ENCODE measurements at places on chromosomes 4 and X.

GRCh38 chr4:27007507-27007906, 146.9 kb downstream of the STIM2 start:
- no peak for DNase-seq

- DNase-seq: peak; percentile 56
Observed at GRCh38 chr4:81052119-81053068, 21.9 kb downstream of the BMP3 start.

- no peak for DNase-seq
Observed at GRCh38 chr4:142718981-142719380, 127.1 kb downstream of the INPP4B start.

- DNase-seq: no peak
Observed at GRCh38 chr4:5905714-5906113, 12.8 kb upstream of the CRMP1 start.

DNA sequence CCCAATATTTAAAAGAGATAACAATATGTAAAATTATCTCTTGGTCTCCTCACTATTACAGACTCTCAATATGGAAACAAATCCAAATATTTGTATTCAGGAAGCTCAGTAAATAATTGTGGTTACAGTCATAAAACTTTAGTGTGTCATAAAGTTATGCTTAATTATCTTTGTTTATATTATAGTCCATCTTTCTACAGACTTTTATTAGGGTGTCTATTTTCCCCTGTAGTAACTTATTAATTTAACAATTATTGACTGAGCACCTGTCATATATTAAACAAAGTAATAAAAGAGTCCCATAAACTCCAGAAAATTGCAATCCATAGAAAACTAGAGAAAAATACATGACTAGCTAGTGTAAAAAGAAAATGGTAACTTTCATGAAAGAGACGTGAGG, 61.6 kb upstream of the GPM6A start:
- no peak for DNase-seq

- no peak for DNase-seq
Observed at GRCh38 chr4:163492951-163493504, 1.5 kb upstream of the TMA16 start.

GRCh38 chr4:82811392-82811791, 12.8 kb upstream of the SCD5 start:
- no peak for DNase-seq

DNA sequence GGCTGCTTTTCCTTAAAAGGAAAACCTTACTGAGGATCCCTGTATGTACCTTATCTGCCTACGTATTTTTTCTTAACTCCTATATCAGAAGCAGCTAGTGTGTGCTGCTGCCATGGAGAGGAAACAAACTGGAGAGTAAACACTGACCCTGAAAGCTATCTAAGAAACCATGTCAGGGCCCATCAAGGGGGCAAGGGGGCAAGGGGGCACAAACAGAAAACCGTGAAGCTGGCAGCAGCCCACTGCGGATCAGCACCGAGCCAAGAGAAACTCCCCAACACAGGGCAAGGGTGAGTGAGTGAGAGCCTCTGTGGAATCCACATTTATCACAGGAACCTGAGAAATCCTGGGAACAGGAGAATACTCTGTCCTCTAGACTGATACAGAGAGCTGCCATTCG, 1204.2 kb downstream of the PCDH18 start:
- no peak for DNase-seq

GRCh38 chr4:106039796-106040195, 144.5 kb downstream of the NPNT start:
- no peak for DNase-seq

GRCh38 chrX:1545776-1546408, 8.9 kb upstream of the P2RY8 start:
- DNase-seq: no peak

- DNase-seq: no peak
Observed at GRCh38 chr4:116870686-116871085, 214.7 kb downstream of the TRAM1L1 start.

GRCh38 chrX:113741744-113742143, 842.1 kb upstream of the HTR2C start:
- no peak for DNase-seq

GRCh38 chr4:122625156-122625555, 4.3 kb upstream of the IL21 start:
- DNase-seq: no peak

DNA sequence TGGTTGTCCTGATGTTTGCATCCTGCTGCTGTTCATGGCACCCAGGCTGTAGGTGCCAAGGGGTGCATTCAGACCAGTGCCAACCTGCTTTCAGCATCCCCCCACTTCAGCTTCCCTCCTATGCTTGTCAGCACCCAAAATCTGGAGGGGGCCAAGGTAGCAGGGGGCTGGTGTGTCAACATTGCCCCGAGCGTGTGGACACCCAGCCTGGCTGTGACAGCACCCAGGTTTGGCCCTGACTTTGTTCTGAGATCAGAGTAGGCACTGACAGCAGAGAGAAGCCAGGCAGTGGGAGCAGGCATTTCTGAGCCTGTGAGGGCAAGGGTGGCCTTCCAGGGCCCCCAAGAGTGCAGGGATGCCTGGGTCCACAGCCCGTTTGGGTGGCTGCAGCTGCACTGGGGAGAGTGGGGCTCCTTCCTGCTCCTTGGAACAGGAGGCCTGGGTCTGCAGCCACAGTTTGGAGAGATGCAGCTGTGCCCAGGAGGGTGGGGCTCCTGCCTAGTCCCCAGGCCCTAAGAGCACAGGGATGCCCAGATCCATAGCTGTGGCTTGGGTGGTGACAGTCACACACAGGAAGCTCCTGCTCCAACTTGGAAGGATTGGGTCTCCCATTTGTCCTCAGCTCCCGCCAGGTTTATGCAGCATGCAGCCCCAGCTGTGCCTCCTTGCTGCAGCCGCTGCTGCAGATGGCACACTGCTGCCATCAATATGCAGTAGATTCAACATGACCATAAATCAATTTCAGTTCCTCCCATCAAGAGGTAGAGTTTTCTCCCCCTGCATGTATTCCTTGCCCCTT, 12.3 kb upstream of the PPM1K start:
- DNase-seq: no peak

DNA sequence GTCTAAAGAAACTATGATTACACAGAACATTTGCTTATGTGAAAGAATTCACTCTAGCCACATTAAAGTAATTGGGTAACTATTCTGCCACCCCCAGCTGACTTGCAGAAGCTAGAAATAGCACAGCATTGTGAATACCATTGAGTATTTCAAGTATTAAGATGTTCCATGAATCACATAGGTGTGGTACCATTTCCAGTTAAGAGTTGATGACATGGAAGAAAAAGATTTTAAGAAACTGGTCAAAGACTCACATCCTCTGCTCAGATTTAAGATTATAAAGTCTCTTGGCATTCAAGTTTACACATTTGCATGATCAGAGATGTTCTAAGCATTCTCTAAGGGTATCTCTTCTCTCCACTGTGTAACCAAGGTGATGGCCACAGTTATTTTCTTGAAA, 287.5 kb downstream of the CAMK2D start:
- DNase-seq: no peak

GRCh38 chr4:123443401-123444289, 47.0 kb downstream of the SPRY1 start:
- peak; percentile 50 for DNase-seq

GRCh38 chr4:92636038-92636806, 332.5 kb downstream of the GRID2 start:
- no peak for DNase-seq

- no peak for DNase-seq
Observed at GRCh38 chr4:113574636-113575103, 186.9 kb downstream of the CAMK2D start.

- no peak for DNase-seq
Observed at GRCh38 chr4:21113496-21114223, 413.4 kb downstream of the PACRGL start.

GRCh38 chr4:41297832-41298231, 41.1 kb downstream of the UCHL1 start:
- no peak for DNase-seq

GRCh38 chr4:177974461-177974860, 532.2 kb upstream of the AGA start:
- no peak for DNase-seq

DNA sequence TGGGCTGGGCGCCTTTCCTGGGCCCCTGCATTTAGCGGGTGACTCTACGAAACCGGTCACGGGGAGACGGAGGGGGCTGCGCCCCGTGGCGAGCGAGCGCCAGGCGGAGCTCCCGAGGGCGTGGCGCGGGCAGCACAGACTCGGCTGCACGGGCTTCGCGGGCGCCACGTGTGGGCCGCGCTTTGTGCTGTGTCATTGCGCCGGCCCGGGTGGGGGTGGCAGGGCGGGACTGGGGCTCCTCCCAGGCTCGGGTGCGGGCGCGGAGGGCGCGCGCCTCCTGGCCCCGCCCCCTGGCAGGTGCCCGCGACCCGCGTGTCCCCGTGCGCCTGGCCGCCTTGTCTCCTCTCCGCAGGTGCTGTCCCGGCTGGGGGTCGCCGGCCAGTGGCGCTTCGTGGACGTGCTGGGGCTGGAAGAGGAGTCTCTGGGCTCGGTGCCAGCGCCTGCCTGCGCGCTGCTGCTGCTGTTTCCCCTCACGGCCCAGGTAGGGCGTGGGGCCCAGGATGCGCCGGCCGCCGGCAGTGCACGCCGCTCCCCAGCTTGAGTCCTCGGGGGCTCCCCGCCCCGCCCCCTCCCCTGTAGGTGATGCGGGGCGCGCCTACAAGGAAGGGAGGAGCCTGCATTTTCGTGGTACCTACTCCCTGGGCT, 651 bp downstream of the UCHL1 start:
- DNase-seq: no peak

GRCh38 chr4:169315530-169316343, 45.0 kb upstream of the SH3RF1 start:
- no peak for DNase-seq

GRCh38 chr4:173253561-173253960, 80.6 kb downstream of the HMGB2 start:
- DNase-seq: no peak

DNA sequence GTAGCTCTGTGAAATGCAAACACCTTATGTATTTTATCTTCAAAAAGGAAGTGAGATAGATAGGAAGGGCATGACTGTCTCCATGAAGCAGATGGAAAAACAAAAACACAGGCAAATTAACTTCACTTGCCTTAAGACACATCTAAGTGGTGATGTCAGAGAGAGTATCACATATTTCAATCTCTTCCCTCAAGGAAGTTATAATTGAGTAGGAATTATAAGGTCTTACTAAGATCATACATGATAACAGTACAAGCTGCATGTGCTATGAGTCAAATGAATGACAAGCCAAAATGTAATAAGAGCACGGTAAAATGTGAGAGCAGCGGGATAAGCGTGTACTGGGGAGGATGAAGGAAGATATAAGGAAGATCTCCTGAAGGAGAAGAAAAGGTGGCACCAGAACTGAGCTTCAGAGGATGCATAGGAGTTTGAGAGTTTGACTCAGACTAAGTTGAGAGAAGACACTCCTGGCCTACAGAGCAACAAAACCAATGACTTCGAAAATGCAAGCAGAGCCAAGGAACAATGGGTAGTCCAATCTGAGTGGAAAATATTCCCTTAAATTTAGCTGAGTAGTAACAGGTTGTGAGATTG, 43.3 kb upstream of the GALNT7 start:
- no peak for DNase-seq

- DNase-seq: no peak
Observed at GRCh38 chr4:8114456-8115202, 44.0 kb downstream of the ABLIM2 start.
